Skin of body (tissue), 3 donors: ENCODE measurements at places on chromosomes 12 and 14. TPM values are rescaled to one million over a fixed set of nuclear protein-coding genes. Genes with fewer than 3 reads are reported as not detected.

DNA sequence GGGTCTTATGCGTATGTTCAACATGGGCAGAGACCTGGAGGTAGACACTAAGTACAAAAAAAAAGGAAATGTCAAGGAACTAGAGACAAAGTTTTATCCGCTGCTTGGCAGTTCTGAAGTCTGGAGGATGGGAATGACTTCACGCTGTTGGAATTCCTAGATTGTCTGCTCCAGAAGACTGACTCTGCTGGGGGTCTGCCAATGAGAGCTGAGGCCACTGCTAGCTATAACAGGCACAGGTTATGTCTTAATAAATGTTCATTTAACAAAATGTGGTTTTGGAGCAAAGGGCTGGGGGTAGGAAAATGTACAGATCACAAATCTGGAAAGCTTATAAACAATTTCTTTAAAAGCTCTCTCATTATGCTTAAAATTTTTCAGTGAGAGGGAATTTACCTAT, 5.9 kb downstream of the RNASE8 start:
- no peak for DNase-seq

Gene AVPR1A
- total RNA-seq: 44.2 TPM

- peak; percentile 12 for DNase-seq
Observed at GRCh38 chr12:75816897-75817296, 214.7 kb downstream of the PHLDA1 start.

GRCh38 chr14:102000902-102001301, 36.5 kb downstream of the DYNC1H1 start:
- no peak for DNase-seq

DNA sequence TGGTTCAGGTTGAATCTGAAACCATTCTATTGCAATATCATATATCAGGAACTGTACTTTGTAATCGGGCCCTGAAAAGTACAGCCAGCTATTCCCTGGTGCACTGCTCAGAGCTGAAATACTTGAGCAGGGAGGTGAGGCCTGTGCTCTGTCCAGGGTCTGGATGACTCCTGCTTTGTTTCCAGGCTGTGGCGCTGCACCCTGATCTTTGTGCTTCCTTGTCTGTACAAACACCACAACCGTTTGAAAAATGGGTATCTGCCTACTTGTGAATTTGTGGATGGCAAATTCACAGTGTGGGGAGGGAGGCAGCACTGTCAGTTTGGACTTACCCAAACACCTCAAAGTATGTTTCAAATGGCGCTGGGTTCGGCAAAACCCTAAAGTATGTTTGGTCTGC, 155.4 kb upstream of the FAR2 start:
- no peak for DNase-seq

GRCh38 chr14:86084097-86084496, 554.2 kb downstream of the FLRT2 start:
- no peak for DNase-seq

Gene UBC
- 765 TPM for total RNA-seq

GRCh38 chr12:47218191-47218654, 138.5 kb upstream of the AMIGO2 start:
- DNase-seq: no peak

Gene ESRRB
- 0.59 TPM for total RNA-seq

GRCh38 chr12:459430-460258, at the start of gene B4GALNT3:
Gene B4GALNT3, plus strand, starts transcription at chr12:459939. Its CDS starts 438 bp downstream, at chr12:460377.
- no peak for DNase-seq

- no peak for DNase-seq
Observed at GRCh38 chr12:67937822-67938221, 51.4 kb upstream of the IFNG-AS1 start.

GRCh38 chr14:26323869-26324268, 274.0 kb downstream of the NOVA1 start:
- DNase-seq: no peak

DNA sequence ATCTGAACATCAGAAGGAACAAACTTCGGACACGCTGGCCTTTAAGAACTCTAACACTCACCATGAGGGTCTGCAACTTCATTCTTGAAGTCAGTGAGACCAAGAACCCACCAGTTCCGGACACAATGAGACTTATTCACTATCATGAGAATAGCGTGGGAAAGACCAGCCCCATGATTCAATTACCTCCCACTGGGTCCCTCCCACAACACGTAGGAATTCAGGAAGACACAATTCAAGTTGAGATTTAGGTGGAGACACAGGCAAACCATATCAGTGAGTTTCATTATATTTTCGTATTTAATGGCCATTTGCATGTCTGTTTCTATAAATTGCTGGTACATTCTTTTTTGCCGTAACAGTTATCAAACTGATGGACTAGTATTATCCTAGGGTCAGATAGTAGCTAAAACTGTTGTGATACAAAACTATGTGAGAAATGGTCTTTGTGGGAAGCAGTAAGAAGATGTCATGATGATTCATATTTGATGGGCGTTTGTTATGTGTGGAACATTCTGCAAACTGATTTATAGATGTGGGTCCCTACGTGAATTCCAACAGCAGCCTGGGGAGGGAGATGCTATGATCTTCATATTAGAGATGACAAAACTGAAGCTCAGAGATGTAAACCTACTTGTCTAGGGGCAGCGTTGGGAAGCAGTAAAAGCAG, 282.4 kb upstream of the TMEM132C start:
- no peak for DNase-seq

GRCh38 chr14:39988939-39989338, 556.7 kb upstream of the FBXO33 start:
- peak; percentile 41 for DNase-seq

Gene CLEC4A
- total RNA-seq: 4.7 TPM

DNA sequence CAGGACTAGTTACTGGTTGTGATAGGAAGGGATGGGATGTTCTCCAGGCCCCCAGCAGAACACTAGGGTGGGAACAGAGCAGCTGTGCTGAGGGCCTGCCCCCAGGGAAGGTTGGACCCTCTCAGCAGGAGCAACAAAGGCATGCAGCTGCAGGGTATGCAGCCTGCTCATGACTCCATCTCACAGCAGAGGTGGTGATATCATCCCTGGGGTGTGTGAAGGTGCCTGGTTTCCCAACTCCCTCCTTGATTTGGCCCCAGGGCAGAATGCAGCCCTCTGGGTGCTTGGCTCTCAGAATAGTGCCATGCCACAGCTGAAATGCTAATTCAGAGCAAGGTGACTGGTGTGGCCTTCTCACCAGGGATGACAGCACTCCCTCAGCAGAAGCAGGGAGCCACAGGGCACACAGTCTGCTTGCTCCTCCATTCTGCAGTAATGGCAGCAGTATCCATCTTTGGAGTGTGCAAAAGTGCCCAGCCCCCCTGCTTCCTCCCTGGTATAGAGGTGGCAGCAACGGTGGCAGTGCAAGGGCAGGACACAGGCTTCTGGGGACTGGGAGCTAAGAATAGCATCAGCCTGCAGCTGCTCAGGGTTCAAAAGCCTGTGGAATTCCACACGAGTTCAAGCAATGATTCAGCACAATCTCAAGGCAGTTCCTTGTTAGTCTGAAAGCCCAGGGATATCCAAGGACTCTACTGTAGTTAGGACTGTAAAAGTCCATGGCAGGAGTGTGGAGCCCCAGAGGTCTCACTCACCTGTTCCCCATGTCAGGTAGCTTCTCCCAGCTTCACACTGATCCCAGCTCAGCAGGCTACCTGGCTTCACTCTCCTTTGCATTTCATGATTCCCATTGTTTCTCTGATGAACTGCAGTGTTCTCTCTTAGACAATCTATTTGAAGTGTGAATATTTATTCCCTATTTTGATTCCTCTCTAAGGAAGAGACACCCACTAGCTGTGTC, 298.1 kb upstream of the FOXG1 start:
- DNase-seq: no peak

DNA sequence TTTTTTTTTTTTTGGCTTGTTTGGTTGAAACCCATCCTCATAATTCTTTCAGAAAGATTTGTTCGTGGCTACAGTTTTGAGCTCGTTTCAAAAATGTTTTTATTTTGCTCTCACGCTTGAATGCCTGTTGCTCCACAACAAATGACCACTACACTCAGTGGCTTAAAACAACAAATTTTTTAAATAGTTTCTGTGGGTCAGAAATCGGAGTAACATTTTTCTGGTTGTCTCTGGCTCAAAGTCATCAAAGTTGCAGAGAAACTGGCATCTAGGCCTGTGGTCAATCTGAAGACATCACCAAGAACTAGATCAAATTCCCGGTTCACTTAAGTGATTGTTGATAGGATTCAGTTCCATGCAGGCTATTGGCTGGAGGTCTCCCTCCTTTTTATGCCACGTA, 560.0 kb downstream of the SNAPC1 start:
- DNase-seq: no peak

GRCh38 chr12:89259821-89260220, 92.5 kb downstream of the DUSP6 start:
- DNase-seq: no peak

- DNase-seq: no peak
Observed at GRCh38 chr14:102315121-102315520, 4.4 kb upstream of the ZNF839 start.

GRCh38 chr14:49853572-49854375, 1.2 kb upstream of the NEMF start:
- peak; percentile 45 for DNase-seq

- peak; percentile 2 for DNase-seq
Observed at GRCh38 chr14:53161758-53162435, 8.8 kb upstream of the DDHD1 start.

- DNase-seq: no peak
Observed at GRCh38 chr12:88062474-88062873, 33.3 kb upstream of the C12orf50 start.

DNA sequence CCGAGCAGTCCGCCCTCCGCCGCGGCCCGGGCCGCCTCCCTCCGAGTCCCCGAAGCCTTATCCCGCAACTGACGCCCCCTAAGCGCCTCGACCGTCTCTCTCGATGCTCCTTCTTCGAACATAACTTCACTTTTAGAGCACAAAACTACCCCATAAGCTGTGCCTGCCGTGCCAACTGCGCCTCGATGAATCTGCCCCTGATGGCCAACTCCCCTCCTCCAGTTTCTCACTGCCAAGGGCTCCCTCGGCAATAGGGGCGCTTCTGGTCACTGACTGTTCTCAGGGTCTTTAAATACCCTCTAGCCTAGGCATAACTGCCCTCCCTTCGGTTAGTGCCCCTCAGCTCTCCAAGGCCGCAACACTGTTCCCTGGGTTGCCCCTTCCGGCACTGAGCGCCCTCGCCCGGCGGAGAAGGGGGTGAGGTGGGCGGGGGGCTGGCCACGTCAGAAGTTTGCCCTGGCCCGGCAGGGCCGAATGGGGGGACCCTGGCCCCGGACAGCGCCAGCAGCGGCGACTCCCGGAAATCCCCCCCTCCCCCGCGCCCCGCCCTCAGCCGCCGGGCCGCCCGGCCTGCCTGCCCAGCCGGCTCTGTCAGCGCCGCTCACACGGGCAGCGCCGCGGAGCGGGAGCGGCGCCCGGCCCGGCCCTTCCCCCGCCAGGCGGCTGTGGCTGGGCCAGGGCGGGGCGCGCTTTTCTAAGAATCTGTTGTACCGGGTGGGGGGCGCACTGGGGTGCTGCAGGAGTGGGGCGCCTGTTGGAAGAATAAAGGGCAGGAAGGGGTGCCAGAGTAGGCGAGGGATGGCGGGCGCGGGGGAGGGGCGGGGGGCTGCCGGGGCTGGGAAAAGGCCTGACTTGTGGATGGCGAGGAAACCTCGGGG, 10.6 kb downstream of the RARG start:
- peak; percentile 27 for DNase-seq

Gene OTUB2
- 2.9 TPM for total RNA-seq

Gene CCDC175
- not detected for total RNA-seq

DNA sequence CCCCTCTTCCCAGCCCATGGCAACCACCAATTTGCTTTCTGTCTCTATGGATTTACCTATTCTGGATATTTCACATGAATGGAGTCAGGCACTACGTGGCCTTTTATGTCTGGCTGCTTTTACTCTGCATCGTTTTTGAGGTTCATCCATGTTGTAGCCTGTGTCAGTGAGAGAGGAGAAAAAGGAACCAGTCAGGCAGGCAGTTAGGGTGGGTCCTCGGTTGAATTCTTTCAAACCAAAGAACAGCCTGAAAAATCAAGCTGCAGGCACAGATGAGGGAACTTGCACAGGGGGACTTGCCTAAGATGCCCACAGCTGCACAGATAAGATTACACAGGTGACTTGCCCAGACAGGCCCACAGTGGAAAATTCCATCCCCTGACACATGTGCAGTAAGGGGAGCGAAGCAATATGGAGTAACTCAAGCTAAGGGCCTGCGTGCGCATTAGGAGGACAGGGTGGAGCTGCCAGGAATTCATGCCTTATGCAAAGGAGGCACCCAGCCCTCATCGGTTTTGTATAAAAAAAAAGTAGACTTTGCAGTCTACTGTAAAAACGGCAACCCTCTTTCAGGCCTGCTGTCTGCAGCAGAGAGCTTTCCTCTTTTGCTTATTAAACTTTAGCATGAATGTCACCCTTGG, 152.4 kb upstream of the RFLNA start:
- no peak for DNase-seq
